NCI-H1694 treated with DMSO at 0.1 percent for 48 hours (cell line): ENCODE measurements at places on chromosomes 3 and 15.

GRCh38 chr3:48240000-48240963 lies 622 bp upstream of the ZNF589 start:
- DNase-seq, result no peak

GRCh38 chr3:189944285-189945145 lies 176.2 kb downstream of the P3H2 start:
- DNase-seq, result no peak

DNA sequence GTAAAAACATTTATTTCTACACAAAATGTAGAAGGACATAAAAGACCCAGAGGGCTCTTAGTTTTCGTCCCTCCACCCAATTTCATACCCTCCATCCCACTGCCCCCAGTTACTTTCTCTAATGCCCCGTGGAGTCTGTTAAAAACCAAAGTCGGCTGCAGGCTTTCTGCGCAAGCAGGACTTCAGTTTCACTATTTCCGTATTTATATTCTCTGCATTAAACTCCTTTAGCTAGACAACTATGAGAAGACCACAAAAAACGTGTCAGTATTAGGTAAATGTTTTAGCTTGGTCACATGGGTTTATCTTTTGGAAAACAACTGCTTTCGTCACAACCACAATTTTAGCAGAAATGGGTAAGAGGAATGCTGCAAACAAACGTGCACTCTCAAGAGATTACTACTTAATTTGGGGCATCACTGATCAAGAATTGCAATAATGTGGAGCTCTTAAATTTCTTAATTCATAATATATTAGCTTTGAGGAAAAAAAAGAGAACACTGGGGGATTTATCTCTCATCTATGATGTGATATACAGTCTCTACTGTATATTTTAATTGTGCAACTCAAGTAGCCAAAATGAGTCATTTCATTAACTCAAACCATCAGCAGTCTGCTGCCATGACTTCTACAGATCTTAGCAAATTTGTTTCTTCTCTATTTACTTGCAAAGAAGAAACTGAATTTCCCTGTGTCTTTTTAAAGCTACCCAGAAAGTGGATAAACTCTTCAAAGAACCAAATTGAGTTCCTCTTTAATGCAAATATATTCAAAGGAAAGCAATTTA lies 740 bp upstream of the NSMCE3 start:
- DNase-seq, result no peak

DNA sequence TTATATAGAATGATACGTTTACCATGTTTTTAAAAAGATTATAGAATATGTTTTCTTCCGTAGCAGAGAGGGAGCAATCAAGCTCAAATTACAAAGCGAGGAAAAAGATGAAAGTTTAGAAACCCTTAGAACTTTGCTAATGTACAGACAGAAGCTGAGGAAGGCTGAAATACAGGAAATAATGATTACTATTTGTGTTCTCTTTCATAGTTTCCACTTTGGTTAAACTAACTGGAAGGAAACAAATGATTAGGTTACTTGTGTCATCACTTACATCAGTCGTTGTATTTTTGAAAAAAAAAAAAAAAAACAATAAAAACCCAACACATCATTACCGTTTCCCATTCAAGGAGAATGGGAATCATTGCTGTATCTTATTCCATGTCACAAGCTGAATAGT lies 337.8 kb upstream of the CBLB start:
- no peak for DNase-seq

GRCh38 chr3:138642226-138642926 lies 33.8 kb downstream of the FAIM start:
- DNase-seq, result no peak

DNA sequence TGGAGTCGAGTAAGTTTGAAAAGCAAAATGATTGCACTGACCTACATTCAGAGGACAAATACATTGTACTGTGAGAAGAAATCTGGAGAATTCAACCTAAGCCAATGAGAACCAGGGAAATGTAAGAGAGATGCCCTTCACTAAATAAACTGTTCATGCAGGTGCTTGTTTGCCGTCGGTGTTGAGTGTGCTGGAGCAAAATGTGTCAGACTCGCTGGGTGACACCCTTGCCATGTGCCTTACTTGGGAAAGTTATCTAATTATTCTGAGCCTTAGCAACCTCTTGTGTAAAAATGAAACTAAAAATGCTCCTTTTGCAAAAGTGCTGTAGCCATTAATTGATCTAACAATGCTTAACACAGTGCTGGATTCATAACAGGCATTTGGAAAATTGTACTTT lies 140.4 kb downstream of the GABRB3 start:
- no peak for DNase-seq

DNA sequence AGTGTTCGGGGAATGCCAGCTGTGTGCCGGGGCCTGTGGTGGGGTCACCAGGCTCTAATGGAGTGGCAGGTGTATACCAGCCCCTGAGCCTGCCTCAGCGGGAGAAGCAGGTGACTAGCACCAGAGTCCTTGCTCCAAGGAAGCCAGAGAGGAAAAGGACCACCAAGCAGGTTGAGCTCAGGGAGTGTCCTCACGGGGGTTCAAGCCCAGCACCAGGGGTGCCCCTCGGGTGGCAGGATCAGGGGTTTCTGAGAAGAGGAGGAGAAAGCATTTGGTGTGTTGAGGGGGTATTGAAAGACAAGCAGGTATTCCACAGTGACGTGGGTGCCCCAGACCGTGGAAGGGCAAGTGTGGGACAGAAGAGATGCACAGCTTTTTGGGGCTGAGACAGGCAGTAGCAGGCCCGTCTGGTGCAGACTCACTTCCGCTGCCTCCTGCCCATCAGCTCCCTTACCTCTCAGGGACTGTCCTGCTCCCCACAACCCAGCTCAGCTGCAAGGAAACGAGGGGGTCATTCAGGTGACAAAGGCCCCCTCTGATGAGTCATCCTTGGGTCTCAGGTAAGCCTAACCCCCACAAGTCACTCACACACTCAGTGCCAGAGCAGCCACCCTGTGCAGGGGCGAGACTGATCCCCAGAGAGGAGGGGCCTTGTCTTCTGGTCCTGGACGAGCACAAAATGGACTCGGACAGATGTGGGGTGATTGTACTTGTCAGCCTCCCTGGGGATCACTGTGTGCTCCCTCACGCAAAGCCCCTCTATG lies 21.4 kb upstream of the POC1A start:
- no peak for DNase-seq

- DNase-seq, result no peak
Measured at GRCh38 chr3:197546307-197547085, 9.3 kb downstream of the BDH1 start.

GRCh38 chr3:36941162-36941561 lies 3.7 kb downstream of the TRANK1 start:
- no peak for DNase-seq

GRCh38 chr15:29854413-29854812 lies 32.1 kb upstream of the TJP1 start:
- DNase-seq, result no peak

- DNase-seq, result no peak
Measured at GRCh38 chr3:144552346-144553057, 580.9 kb downstream of the DIPK2A start.

DNA sequence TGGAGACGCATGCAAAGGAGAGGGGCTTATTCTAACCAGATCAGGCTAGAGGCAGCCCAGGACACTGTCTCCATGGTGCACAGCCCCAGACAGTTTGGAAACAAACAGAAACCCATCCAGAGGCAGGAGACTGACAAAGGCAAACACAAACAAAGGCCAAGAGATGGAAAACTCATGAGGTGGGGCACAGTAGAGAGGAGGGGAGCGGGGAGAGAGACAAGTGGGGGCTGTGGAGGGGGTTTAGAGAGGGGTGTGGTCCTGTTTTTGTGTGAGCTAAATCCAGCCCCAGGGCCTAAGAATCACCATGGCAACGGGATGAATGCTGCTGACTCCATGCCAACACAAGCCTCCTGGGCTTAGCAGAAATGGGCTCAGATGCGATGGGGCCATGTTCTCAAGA lies 32.3 kb downstream of the PARP16 start:
- no peak for DNase-seq

- no peak for DNase-seq
Measured at GRCh38 chr3:63150880-63151279, 127.2 kb upstream of the SYNPR start.

DNA sequence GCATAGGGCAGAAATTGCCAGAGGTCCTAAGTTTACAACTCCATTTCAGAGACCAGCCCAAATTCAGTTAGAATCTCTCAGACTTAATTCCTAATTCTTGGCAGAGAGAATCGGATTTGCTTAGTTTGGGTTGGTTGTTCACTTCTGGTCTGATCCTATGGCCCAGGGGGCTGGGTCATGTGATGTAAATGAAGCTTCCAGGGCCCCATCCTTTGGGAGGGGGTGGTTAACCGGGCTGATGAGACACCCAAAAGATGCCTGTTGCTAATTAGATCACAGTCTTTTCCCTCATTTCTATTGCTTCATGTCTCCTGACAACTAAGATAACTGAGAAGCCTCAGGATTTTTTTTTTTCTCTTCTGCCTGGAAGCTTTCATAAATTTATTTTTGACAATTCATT lies 11.1 kb upstream of the ZNF620 start:
- no peak for DNase-seq

DNA sequence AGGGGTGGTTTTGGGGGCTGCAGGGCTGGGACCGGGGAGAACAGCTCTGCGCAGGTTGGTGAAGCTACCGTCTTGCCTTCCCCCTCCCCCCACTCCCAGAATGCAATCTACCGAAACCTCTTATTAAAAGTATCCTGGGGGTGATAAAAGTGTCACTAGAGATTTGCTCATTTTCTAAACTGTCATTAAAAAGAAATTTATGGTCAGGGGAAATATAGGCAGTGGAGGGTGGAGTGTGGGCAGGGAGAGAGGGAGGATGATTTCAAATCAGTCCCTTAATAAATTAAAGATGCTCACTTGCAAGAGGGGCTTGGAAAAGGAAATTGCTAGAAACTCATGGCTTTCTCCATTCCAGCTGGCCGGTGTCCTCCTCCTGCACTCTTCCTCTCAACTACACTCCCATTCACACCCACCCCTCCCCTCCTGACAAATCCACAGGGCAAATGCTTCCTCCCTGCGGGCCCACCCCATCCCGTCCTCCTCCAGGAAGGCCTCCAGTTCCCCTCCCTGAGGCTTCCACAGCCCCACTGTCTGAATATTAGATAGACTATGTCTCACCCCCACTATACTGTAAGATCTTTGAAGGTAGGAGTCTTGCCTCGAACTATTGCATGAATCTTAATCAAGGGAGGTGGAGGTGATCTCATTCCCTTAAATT lies 83.9 kb downstream of the TLE3 start:
- no peak for DNase-seq

GRCh38 chr3:36804295-36805055 lies 40.1 kb upstream of the DCLK3 start:
- DNase-seq, result no peak

DNA sequence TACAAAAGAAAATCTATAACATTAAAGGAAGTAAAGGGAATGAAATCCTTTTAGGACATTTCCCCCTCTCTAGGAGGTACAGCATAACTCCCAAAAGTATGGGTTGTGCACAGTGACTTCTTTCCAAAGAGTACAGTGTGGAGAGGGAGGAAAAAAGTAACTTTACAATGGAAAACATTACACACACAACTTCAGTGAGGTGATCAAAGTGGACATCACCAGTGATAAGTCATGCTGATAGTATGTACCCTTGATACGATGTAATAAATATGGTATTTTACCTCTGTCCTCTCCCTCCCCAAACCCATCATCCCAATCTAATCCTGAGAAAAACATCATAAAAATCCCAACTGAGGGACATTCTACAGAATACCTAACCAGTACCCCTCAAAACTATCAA lies 10.8 kb downstream of the PLD1 start:
- no peak for DNase-seq

DNA sequence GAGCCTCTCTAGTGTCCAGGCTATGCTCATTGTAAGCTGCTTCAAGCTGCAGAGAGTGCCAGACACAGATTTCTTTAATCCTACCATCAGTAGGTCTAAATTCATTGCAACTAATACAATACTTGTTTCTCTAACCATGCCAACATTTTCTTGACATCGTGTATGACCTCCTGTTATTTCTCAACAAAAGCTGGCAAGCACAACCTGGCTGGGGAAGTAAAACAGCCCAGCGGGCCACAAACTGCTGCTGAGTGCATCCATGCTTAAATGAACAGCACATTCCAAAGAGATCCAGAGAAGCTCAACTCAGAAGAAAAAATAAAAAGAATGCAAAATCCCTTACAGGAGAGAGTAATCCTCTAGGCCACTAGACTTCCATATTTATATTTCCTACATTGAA lies 36.5 kb downstream of the GMNC start:
- no peak for DNase-seq

DNA sequence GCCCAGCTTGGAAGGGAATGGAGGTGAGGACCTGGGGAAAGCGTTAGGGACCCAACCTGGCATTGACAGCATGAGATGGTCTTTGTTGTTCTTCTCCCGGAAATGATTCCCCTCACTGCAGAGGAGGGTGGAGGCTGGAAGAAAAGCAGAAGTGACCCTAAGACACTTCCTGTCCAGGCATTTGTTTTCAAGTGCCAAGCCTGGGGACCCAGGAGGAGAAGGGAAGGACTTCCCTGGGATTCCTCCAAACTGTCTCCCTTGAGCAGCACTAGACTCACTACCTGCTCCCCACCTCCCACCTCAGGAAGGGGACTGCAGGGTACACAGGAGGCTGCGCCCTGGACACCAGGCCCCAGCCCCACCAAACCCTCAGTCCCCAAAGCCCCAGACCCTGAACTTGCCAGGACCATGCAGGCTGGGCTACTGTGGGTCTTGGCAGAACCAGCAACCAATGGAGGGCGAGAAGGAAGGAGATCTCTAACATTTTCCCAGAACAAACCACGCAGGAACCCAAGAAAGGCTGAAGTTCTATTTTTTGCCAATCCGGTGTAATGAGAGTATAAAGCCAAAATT lies 9.8 kb upstream of the VIPR1 start:
- no peak for DNase-seq

GRCh38 chr3:108907194-108907593 lies 46.5 kb downstream of the GUCA1C start:
- DNase-seq, result no peak

GRCh38 chr3:190436331-190436730 lies 13.4 kb downstream of the TMEM207 start:
- DNase-seq, result no peak

DNA sequence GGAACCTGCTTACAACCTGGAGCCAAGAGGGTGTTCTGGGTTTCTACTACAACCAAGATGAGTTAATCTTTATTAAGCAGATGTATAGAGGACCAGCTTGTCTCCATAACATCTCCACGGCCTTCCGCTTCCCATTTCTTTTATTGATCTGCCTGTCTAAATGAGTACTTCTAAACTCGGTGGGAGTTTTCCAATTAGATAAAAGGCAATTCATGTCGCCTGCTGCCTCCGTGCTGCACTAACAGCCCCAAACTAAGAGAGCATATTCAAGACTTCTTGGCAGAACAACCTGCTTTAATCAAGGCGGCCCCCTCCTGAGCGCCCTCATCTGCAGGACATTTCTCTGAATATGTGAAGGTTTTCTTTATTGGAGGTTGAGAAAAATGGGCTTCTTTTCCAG lies 270.1 kb downstream of the PDCD6IP start:
- DNase-seq, result no peak
